ENCODE measurements at places on chromosomes 13 and 19.

GRCh38 chr13:113507505-113508345, 17.2 kb upstream of the DCUN1D2 start:
- no peak for DNase-seq

GRCh38 chr19:10643172-10643967, 10.8 kb upstream of the ILF3 start:
- DNase-seq, result no peak

- no peak for DNase-seq
These were observed 257.3 kb downstream of the GPC5 start for GRCh38 chr13:91655731-91656130.

GRCh38 chr13:39329182-39329639, 273.8 kb downstream of the LHFPL6 start:
- DNase-seq, result no peak

DNA sequence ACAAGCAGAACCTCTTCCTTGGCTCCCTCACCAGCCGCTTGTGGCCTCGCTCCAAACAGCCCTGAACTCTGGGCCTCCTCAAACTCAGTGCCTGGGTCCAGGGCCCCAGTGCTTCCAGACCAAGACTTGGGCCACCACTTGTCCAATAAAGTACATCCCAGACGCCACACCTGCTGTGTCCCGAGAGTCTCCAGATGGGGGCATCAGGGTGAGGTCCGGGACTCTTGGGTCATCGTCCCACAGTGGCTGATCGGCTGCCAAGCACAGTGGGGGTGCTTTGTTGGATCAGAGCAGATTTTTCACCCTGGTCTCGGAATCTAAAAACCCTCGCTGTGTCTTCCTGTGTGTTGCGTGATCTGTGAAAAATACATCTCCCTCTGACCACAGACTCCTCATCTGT, 9.0 kb upstream of the DLL3 start:
- DNase-seq, result no peak

- DNase-seq, result no peak
These were observed 45.8 kb downstream of the EPS15L1 start for GRCh38 chr19:16425993-16426392.

DNA sequence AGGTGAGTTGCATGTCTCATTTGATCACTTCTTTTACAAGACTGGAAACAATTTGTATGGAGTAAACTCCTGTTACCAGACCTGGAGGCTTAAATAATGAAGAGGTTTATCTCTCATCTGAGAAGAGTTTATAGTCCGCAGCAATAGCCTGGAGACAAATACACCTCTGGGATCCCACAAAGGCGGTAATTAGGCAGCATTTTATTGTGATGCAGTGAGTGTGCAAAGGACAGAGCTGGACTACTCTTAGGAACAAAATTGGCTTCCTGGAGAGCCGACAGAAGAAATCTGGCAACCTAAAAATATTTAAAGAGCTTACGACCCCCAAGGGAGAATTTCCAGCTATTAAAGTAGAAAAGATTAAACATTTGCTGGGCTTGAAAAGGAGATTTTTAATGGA, 11.8 kb upstream of the KATNAL1 start:
- no peak for DNase-seq

GRCh38 chr13:74367193-74367592, 233.0 kb upstream of the KLF12 start:
- no peak for DNase-seq

DNA sequence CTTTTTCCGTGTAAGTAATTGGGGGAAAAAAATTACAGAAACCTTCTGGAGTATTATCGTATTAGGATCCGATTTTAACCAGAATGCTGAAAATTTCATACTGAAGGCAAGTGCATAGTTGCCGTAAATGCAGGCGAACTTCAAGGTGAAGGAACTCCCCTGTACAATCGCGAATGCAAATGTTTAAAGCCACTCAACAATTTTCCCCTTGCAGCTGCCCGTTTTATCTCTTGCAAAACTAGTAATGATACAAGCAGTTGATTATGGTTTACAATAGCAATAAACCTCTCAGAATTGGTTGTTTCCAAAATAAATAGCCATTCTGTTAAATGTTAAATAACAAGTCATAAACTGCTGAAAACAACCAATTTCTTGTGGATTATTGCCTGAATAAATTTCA, 105.7 kb downstream of the DNAJC15 start:
- DNase-seq, result no peak

DNA sequence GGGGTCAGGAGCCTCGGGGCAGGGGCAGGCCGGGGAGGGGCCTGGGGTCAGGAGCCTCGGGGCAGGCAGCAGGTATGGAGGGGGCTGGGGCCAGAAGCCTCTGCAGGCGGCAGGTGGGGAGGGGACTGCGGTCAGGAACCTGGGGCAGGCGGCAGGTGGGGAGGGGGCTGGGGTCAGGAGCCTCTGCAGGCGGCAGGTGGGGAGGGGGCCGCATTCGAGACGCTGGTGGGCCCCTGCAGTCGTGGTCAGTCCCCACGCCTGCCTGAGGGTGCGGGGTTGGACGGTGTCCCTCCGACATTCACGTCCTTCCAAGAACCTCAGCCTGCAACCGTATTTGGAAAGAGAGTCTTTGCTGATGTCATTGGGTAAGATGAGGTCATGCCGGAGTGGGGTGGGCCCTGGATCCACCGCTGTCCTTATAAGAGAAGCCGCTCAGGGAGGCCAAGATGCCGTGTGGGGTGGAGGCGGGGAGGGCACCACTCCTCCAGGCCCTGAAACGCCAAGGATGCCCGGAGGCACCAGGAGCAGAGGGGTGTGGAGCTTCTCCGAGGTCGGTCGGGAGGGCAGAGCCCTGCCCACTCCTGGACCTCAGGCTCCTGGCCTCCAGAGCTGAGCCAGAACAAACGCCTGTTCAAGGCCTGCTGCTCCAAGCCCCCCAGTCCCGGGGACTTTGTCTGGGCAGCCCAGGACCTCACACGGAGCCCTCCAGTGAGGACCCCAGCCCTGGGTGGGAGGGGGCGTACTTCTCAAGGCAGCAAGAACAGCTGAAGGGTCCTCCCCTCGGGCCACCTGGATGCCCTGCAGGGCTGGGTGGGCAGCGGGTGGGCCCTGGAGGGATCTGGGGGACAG, 30.1 kb downstream of the PIP5K1C start:
- DNase-seq, result peak; percentile 66

DNA sequence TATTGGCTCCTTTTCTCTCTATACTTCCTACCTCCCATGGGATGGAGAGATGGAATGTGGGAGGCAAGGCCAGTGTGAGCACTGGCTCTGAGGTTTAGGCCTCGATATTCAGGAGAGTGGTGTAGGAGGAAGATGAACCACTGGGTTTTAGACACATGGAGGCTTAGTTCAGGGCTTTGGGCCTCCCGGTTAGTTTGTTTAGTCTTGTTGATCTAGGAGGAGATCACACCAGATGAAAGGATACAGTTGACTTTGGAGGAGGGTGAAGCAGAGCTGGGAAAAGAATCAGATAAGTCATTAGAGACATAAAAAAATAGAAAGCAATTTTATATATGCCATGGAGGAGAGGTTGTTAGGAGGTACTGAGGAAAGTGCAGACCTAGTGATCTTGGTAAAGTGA, 30.9 kb downstream of the RNASEH2B start:
- DNase-seq, result no peak

- DNase-seq, result peak; percentile 68
These were observed 9.9 kb downstream of the FRY start for GRCh38 chr13:32041429-32041828.

- no peak for DNase-seq
These were observed 65.3 kb downstream of the DCT start for GRCh38 chr13:94414141-94414540.

DNA sequence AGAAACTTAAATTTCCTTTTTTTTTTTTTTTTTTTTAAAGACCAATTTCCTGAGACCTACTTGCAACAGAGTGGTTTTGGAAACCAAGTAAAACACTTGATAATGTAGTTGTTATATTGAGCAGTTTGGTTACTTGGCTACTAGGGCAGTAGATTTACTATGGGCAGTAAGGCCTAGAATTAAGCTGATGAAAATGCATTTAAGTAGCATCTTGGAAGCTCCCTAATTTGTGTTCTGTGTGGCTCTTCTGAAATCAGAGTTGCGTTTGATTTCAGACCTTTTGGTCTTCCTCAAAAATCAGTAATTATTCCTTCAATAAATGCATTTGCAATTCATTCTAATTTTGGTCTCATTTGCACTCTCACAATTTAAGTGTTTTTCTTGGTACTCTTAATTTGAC, 810 bp downstream of the GPR180 start:
- no peak for DNase-seq

DNA sequence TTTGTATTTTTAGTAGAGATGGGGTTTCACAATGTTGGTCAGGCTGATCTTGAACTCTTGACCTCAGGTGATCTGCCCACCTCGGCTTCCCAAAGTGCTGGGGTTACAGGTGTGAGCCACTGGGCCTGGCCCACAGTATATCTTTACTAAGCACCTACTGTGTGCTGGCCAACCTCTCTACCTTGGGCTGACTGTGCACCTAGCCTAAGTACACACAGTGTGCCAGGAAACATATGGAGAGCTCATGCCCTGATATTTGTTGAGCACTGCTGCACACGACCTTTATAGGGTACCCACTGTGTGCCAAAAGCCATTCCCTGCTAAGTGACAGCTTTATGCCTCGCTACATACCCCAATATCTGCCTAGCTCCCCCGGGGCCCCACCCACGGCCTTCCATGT, 6.3 kb upstream of the ARHGAP45 start:
- no peak for DNase-seq

DNA sequence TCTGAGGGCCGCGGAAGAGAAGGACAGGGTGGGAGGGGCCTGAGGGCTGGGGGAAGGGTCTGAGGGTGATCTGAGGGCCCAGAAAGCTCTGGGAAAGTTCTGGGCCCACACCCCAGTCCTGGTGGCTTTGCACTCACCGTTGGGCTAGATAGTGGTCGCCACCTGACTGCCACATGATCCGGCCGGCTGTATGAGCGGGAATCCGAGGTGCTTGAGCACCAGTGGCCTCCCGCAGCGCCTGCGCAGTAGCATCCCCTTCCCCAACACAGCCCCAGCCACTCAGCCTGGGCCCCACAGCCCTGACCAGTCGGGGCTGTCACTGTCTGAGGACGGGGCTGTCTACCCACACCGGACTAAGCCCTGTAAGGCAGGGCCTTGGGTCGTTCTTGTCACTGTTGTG, 15.0 kb downstream of the PRODH2 start:
- DNase-seq, result peak; percentile 28

GRCh38 chr13:44818016-44818415, 171.3 kb downstream of the NUFIP1 start:
- peak; percentile 17 for DNase-seq

- DNase-seq, result no peak
These were observed 6.5 kb upstream of the ZNF528 start for GRCh38 chr19:52391135-52391534.

GRCh38 chr19:45636902-45637301, 2.3 kb downstream of the EML2 start:
- no peak for DNase-seq

- no peak for DNase-seq
These were observed 7.5 kb downstream of the F10 start for GRCh38 chr13:113129921-113130750.

DNA sequence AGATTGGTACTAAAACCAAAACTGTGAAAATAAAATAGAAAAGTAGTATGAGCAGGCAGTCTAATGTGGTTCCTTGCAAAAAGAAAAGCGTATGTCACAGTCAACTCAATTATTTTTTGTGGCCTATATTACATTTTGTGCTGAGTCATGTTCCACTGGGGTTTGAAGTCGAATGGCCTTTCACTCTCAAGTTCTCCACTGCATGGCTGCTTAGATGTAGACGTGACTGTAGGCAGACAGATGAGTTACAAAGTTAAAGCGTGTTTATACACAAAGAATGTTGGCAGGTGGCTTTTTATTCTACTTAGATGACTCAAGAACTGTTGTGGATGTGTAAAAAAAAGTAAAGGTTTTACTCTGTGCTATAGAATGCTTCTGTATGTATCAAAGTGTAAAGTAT, 133.9 kb downstream of the SLITRK6 start:
- DNase-seq, result no peak

DNA sequence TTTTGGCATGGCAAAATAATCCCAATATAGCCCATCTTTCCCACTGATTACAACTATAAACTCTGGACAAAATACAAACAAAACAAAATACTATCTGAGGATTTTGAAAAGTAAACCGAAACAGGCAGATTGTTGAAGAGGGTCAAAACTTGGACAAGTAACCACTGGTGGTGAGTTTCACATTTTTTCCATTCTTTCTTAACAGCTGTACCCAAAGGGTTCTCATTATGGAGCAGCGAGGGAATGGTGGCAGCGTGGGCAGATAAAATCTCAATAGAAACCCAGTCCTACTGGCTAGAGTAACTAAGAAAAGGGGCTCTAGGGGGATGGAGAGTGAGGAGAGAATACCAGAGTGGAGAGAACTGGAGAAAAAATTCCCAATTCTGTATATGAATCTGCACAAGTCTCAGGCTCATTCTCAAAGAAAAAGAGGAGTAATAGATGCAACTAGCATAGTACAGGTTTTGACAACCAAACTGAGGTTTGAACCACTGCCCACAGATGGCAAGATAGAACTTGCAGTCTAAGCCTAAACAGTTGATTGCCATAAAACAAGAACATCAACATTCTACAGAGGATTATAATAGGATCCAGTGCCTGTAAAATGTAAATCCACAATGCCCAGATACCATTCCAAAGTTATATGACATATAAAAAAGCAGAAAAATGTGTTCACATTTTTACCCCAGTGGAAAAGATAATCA, 284.5 kb downstream of the KCNRG start:
- no peak for DNase-seq

GRCh38 chr19:12838886-12839756, 806 bp downstream of the MAST1 start:
- peak; percentile 18 for DNase-seq

- no peak for DNase-seq
These were observed 869 bp downstream of the GFY start for GRCh38 chr19:49425922-49426592.

DNA sequence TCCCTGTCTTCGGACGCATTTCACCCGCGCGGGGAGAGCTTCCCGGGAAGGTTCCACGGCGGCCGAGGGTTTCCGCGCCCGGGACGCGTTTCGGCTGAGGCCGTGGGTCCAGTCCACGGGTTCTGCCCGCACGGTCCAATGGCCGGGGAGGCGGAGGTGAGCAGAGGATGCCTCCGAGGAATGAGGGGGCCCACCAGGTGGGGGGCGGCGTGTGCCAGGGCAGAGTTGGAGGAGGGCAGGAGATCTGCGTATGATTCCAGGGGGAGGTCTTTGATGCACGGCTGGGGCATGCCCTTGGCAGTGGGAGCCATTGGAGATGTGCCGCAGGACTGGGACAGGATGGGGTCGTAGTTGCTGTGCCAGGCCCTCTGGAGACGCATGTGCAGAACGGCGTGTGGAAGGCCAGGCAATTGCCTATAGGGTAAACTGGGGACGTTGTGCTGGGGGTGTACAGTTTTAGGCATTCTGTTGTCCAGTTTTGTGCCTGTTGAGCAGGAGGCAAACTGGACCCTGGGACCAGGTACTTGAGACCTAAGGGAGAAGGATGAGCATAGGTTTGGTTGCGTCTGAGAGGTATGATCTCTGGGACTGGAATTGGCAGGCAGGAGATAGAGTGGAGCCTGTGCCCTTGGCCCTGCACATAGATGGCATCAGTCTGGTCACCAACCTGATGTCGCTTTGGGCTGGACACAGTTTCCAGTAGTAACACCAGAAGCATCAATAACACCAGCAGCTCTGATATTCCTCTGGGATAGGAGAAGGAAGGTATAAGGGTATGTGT, 751 bp downstream of the ZNF584 start:
- no peak for DNase-seq
